ENCODE measurements at places on chromosomes 3 and 15.

GRCh38 chr3:193016437-193016901 is 98.8 kb upstream of the MB21D2 start:
- no peaks in the 10 kb centered on the region for H3K36me3 ChIP-seq
- H3K4me3 ChIP-seq: no peak overlapping the region
- no peak for DNase-seq
- no peaks in the 10 kb centered on the region for H3K27me3 ChIP-seq
- H3K27ac ChIP-seq: no peak overlapping the region

GRCh38 chr3:66604481-66604880 is 103.7 kb upstream of the LRIG1 start:
- no peaks in the 10 kb centered on the region for H3K36me3 ChIP-seq
- H3K4me3 ChIP-seq: no peak overlapping the region
- no peak for DNase-seq
- peaks cover 7% of the 10 kb centered on the region for H3K4me1 ChIP-seq
- no peaks in the 10 kb centered on the region for H3K27me3 ChIP-seq
- H3K27ac ChIP-seq: no peak overlapping the region

DNA sequence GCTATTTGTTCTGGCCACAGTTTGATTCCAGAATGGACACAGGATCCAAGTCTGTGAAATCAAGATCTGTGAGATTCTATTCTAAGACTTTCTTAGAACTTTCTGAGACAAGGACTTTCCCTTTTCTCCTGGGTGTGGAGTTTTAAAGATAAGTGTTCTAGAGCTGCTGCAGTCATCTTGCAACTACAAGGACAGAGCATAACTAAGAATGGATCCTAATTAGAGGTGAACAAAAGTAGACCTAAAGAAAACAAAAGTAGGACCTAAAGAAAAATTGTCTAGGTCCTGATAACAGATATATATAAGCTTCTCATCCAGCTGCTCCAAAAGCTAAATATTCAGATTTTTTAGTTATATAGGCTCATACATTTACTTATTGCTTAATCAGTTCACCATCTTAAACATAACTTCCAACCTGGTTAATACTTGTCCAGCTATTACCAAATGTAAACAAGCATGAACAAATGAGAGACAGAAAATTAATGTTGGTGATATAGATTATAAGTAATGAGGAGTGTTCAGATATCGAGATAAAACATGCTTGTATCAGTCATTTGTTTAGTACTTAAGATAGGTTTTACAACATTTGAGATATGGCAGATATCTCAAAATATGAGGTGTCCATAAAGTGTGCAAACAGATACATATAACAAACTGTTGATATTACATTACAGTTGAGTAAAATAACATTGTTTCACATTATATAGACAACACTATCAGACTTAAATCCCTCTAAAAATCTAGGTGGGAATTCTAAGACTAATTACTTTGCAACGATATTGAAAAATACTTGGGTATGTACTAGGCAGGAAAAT is 75.1 kb downstream of the CD200 start:
- H3K27me3 ChIP-seq: no peaks in the 10 kb centered on the region
- no peak overlapping the region for H3K27ac ChIP-seq
- H3K36me3 ChIP-seq: no peaks in the 10 kb centered on the region
- H3K4me1 ChIP-seq: no peaks in the 10 kb centered on the region

- H3K27me3 ChIP-seq: no peaks in the 10 kb centered on the region
- DNase-seq: no peak
- H3K4me1 ChIP-seq: no peaks in the 10 kb centered on the region
These were observed 119.4 kb downstream of the DLG1 start for GRCh38 chr3:197178998-197179397.

- H3K4me1 ChIP-seq: peaks cover 56% of the 10 kb centered on the region
- H3K4me3 ChIP-seq: no peak overlapping the region
- no peak overlapping the region for H3K27ac ChIP-seq
These were observed 43.3 kb downstream of the TGFBR2 start for GRCh38 chr3:30649572-30650318.

- no peaks in the 10 kb centered on the region for H3K36me3 ChIP-seq
- DNase-seq: no peak
- no peak overlapping the region for H3K27ac ChIP-seq
- no peak overlapping the region for H3K4me3 ChIP-seq
- peaks cover 28% of the 10 kb centered on the region for H3K4me1 ChIP-seq
These were observed 990 bp upstream of the CLDN1 start for GRCh38 chr3:190323246-190323626.

GRCh38 chr3:247916-248315 is 51.4 kb downstream of the CHL1 start:
- no peak for DNase-seq
- no peak overlapping the region for H3K27ac ChIP-seq
- no peaks in the 10 kb centered on the region for H3K36me3 ChIP-seq
- H3K4me1 ChIP-seq: peaks cover 18% of the 10 kb centered on the region
- no peaks in the 10 kb centered on the region for H3K27me3 ChIP-seq
- no peak overlapping the region for H3K4me3 ChIP-seq

DNA sequence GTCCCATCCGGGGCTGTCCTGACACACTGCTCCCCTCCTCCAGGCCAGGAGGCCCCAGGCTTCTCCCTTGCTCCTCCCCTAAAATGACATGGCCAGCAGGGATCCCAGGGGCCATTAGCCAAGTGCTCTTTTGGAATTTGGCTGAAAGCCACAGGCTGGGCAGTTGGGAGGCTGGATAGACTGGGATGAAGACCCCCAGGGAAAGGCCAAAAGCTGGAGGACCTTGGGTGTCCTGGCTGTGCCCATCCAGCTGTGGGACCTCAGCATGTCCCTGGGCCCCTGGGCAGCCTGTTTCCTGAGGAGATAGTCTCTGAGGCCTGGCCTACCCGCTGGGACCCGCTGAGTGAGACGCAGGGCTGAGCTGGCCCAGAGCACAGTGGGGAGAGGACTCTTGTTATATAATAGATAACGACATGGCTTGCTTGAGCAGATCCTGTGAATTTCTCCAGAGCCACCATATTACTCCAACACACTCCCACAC is 5.7 kb upstream of the PDE8A start:
- H3K36me3 ChIP-seq: no peaks in the 10 kb centered on the region
- DNase-seq: no peak
- H3K27ac ChIP-seq: no peak overlapping the region
- no peak overlapping the region for H3K4me3 ChIP-seq

GRCh38 chr3:2495746-2496145 is 397.1 kb downstream of the CNTN4 start:
- H3K27ac ChIP-seq: no peak overlapping the region
- no peaks in the 10 kb centered on the region for H3K36me3 ChIP-seq
- H3K4me3 ChIP-seq: no peak overlapping the region
- H3K27me3 ChIP-seq: no peaks in the 10 kb centered on the region
- DNase-seq: no peak

GRCh38 chr15:53328341-53328740 is 431.1 kb downstream of the WDR72 start:
- H3K36me3 ChIP-seq: no peaks in the 10 kb centered on the region
- no peaks in the 10 kb centered on the region for H3K4me1 ChIP-seq
- no peak overlapping the region for H3K27ac ChIP-seq
- H3K27me3 ChIP-seq: no peaks in the 10 kb centered on the region
- no peak for DNase-seq
- H3K4me3 ChIP-seq: no peak overlapping the region

GRCh38 chr3:102673271-102674115 is 238.7 kb downstream of the ZPLD1 start:
- H3K27me3 ChIP-seq: no peaks in the 10 kb centered on the region
- no peaks in the 10 kb centered on the region for H3K36me3 ChIP-seq
- H3K27ac ChIP-seq: no peak overlapping the region

DNA sequence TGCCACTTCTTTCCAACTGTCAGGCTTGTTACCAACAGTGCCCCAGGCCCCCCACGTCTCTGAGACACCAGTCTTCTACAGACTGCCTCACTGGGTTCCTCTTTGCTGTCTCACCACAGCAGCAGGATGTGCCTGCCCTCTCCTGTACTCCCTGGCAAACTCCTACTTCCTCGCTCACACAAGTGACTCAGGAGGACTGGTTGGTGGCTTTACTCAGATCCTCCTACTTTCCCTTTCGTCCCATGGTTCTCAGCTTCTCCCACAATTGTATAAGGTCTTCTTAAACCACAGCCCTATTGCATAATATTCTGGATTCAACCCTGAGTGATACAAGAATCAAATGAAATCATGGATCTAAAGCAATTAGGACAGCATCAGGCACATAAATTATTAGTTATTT is 246.6 kb upstream of the PROK2 start:
- H3K4me3 ChIP-seq: no peak overlapping the region
- H3K27me3 ChIP-seq: no peaks in the 10 kb centered on the region
- no peak overlapping the region for H3K27ac ChIP-seq
- no peaks in the 10 kb centered on the region for H3K4me1 ChIP-seq
- no peaks in the 10 kb centered on the region for H3K36me3 ChIP-seq
- DNase-seq: no peak

- H3K36me3 ChIP-seq: no peaks in the 10 kb centered on the region
- H3K4me1 ChIP-seq: no peaks in the 10 kb centered on the region
- H3K4me3 ChIP-seq: no peak overlapping the region
- no peak for DNase-seq
- no peaks in the 10 kb centered on the region for H3K27me3 ChIP-seq
- H3K27ac ChIP-seq: no peak overlapping the region
These were observed 35.8 kb downstream of the RBM15B start for GRCh38 chr3:51426921-51427320.

DNA sequence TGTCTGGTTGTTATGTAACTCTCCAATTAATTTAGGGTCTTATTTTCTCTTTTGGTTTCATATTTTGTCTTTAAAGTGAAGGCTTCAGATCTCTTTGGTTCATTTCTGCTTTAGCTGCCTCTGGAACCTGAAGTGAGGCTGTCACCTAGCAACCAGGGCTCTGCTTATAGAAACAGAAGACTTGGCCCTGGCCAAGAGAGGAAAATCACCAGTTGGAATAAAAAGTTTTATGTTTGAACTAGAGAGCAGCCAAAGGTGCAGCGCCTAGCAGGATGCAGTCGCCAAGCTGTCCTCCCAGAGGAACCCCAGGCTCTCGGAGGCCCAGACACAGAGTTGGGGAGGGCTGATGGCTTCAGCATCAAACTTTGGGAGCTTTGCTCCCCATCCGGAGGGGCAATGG is 41.1 kb downstream of the LYZL4 start:
- no peaks in the 10 kb centered on the region for H3K27me3 ChIP-seq
- no peaks in the 10 kb centered on the region for H3K36me3 ChIP-seq
- no peak overlapping the region for H3K27ac ChIP-seq
- no peak for DNase-seq
- no peak overlapping the region for H3K4me3 ChIP-seq

GRCh38 chr3:21417991-21418390 is 333.0 kb downstream of the ZNF385D start:
- no peaks in the 10 kb centered on the region for H3K27me3 ChIP-seq
- no peak overlapping the region for H3K4me3 ChIP-seq
- H3K4me1 ChIP-seq: no peaks in the 10 kb centered on the region
- H3K36me3 ChIP-seq: no peaks in the 10 kb centered on the region

GRCh38 chr3:55989366-55989765 is 478.9 kb downstream of the ERC2 start:
- H3K27ac ChIP-seq: no peak overlapping the region
- DNase-seq: no peak
- H3K4me1 ChIP-seq: no peaks in the 10 kb centered on the region
- H3K36me3 ChIP-seq: no peaks in the 10 kb centered on the region
- no peaks in the 10 kb centered on the region for H3K27me3 ChIP-seq

DNA sequence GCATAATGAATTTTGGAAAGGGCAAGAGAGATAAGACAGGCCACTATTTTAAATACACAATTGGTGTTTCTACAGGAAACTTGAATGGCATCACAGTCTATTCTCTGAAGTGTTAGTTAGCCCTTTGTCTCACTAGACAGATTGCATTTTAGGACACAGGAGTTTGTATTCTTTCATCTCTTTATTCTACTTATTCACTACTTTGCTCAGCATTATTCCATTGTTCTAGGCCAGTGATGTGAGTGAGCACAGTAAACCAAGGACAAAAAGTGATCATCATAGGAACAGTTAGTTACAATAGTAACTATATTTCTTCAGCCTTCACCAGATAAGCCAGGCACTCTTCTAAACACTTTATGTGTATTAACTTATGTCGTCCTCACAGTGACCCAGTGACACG is 150.2 kb upstream of the SLCO3A1 start:
- no peaks in the 10 kb centered on the region for H3K4me1 ChIP-seq
- H3K36me3 ChIP-seq: no peaks in the 10 kb centered on the region
- no peaks in the 10 kb centered on the region for H3K27me3 ChIP-seq
- no peak overlapping the region for H3K27ac ChIP-seq
- no peak for DNase-seq

GRCh38 chr3:195845483-195845882 is 33.8 kb upstream of the MUC4 start:
- no peak for DNase-seq
- no peak overlapping the region for H3K4me3 ChIP-seq
- no peaks in the 10 kb centered on the region for H3K36me3 ChIP-seq
- no peak overlapping the region for H3K27ac ChIP-seq

DNA sequence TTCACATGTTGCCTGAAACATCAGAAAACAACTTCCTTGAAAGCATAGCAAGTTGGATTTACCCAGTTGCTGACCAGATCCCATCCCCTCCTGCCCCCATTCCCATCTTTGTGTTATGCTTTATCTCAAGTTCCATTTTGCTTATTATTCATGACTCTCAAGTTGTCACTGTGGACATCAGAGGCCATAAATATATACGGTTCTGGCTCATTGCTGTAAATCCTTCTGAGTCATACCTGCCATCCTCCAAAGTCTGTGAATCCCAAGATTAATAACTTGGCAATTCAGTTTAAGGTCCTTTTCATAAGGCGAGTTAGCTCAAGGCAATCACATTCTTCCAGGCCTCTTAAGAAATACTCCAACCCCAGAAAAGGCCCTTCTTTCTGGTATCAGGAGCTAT is 126.2 kb upstream of the C2CD4B start:
- H3K4me1 ChIP-seq: no peaks in the 10 kb centered on the region
- no peak overlapping the region for H3K4me3 ChIP-seq
- no peaks in the 10 kb centered on the region for H3K27me3 ChIP-seq
- H3K36me3 ChIP-seq: no peaks in the 10 kb centered on the region
- no peak overlapping the region for H3K27ac ChIP-seq

- no peak overlapping the region for H3K27ac ChIP-seq
- no peak for DNase-seq
- no peaks in the 10 kb centered on the region for H3K27me3 ChIP-seq
- no peaks in the 10 kb centered on the region for H3K4me1 ChIP-seq
- no peak overlapping the region for H3K4me3 ChIP-seq
- no peaks in the 10 kb centered on the region for H3K36me3 ChIP-seq
These were observed 17.0 kb upstream of the DNAJC19 start for GRCh38 chr3:181006541-181006940.

DNA sequence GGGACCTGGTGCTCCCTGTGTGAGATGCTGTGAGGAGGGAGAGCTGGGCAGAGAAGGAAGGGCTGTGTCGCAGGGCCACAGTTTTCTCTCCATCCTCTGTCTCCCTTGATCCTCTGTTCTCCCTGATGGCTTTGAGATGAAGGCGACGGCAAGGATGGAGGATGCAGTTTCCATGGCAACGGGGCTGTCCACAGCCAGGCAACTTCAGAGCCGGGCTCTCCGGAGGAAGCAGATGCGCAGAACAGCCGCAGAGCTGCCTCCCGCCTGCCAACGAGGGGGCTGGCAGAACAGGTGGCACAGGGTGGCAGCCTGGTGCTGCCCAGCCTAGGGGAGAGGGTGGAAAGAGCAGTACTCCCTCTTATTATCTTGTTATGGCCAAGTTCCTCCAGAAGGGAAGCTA is 9.9 kb upstream of the GRM2 start:
- no peaks in the 10 kb centered on the region for H3K36me3 ChIP-seq
- H3K4me1 ChIP-seq: no peaks in the 10 kb centered on the region
- no peak overlapping the region for H3K4me3 ChIP-seq
- no peak overlapping the region for H3K27ac ChIP-seq

- no peaks in the 10 kb centered on the region for H3K27me3 ChIP-seq
- no peak for DNase-seq
- H3K36me3 ChIP-seq: no peaks in the 10 kb centered on the region
- H3K27ac ChIP-seq: no peak overlapping the region
- H3K4me1 ChIP-seq: no peaks in the 10 kb centered on the region
- H3K4me3 ChIP-seq: no peak overlapping the region
These were observed 228.5 kb downstream of the CHL1 start for GRCh38 chr3:425079-425478.
